ENCODE measurements at places on chromosomes 16 and 17.
A peak's percentile ranks its signal among the peaks of the same experiment; 100 is the strongest.

DNA sequence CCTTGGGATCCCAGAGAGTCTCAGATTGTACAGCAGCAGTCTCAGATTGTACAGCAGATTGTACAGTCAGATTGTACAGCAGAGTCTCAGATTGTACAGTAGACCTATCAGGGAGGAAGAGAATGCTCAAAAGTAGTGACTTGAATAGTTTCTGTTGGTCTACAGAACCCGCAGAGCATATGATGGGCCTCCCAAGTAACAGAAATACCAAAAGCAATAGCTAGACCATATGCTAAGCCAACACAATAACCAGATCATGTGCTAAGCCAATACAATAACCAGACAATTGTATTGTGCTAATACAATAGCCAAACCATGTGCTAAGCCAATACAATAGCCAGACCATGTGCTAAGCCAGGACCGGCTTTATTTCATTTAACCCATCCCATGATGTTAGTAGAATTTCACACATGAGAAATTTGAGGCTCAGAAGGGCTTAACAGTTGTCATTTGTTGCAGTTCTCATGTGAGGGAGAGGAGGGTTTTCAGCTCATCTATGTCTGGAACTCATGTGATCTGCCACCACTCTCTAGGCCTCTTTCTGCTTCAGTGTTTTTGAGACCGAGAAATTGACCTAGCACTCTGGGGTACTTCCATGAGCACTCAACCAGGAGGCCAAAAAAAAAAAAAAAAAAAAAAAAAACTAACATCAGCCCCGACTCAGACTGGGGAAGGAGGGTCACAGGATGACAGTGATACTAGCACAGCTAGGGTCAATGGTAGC lies 144.0 kb downstream of the SOX9 start:
- no peak for DNase-seq

- no peak for DNase-seq
These were observed 39.3 kb upstream of the TAC4 start for GRCh38 chr17:49887086-49887743.

DNA sequence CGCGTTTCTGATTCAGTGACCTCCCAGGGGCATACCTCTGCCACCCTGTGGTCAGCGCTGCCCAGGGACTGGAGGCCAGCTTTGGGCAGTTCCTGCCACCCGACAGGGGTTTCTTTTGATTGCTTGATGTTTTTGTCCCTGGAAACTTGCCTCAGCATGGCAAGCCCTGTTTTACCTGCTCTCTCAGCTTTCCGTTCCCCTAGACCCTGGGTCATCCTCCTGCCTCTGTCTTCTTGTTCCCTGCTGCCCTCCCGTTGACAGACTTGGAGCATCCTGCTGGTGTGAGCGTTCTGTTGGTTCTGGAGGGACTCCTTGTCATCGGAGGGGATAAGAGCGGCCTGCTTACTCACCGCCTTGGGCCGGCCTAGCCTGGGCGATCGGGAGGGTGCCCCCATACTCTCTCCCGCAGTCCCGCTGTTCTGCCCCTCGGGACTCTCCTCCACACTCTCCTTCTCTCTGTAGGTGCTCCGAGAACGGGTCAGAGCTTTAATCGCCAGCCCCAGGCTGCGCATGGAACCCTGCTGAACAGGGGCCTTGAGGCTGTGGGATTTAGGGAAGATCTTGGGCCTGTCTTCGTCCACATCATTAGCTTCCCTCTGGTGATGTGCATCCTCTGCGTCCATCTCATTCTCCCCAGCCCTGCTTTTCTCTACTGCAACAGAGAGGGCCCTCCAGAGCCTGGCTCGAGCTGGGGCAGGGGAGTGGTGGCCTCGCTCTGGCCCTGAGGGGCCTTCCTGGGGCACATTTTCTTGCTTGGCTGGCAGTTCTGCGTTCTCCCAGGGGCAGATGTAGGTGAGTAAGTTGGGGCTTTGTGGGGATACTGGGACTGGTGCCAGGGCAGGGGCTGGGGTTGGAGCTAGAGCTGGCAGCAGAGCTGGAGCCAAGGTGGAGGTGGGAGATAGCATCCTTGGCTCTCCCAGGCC lies 13.7 kb downstream of the GPR179 start:
- no peak for DNase-seq

- no peak for DNase-seq
These were observed 27.0 kb downstream of the MYO1D start for GRCh38 chr17:32849879-32850278.

DNA sequence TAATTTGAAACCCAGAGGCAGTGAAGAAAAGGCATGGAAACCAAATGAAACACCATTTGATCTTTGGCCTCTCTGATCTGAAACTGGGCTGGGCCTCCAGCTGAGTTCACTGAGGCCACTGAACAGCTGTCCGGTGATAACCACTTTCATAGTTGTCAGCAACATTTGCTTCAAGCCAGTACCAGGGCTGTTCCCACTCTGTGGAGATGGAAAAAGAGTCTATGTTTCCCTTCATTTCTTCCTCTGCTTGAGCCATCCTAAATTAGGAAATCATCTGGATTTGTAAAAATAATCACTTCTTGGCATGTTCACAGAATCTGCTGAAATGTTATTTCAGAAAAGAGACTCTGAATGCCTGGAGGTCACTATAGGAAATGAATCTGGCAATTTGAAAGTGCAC lies 119.3 kb downstream of the STX8 start:
- DNase-seq: no peak

DNA sequence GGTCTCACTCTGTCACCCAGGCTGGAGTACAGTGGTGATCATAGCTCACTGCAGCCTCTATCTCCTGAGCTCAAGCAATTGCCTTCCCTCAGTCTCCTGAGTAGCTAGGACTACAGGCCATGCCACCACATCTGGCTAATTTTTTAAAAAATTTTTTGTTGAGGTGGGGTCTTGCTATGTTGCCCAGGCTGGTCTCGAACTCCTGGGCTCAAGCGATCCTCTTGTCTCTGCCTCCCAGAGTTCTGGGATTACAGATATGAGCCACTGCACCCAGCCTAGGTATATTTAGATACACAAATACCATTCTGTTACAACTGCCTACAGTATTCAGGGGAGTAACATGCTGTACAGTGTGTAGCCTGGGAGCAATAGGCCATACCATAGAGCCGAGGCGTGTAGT lies 14.3 kb downstream of the POLR3E start:
- no peak for DNase-seq

- DNase-seq: no peak
These were observed 9.9 kb upstream of the CES3 start for GRCh38 chr16:66950971-66951790.

DNA sequence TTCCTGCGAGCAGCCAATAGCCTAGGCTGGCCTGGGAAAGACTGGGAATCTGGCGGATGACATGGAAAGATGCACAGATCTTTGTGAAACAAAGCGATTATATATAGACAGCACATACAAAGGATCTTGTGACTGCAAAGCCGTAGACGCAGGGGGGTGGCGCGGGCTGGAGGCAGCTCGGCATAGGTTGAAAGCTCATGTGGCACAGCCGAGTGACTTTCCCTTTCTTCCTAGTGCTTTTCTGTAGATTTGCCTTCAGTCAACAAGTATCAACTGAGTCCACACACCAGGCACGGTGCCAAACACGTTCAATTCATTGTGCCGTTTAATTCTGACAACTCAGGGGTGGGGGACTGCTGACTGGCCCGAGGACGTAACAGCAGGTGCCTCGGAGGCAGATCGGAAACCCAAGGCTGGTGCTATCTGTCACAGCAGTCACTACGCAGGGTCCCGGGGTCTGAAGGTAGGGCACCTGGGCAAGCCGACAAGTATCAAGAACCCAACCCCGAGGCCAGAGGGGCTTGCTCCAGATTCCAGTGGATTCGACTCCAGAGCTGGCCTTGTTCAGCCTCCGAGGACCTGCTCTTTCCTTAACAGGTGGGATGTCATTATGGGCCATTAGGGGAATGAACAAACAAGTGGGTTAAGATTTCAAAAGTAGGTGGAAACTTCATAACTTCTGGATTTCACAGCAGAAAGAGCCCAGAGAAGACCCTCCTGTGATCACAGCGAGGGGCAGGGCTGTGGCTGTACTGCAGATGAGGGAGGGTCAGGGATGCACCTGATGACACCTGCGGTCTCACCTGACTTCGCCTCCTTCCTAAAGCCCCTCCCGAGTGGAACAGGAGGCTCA lies 5.9 kb downstream of the PAM16 start:
- peak; percentile 62 for DNase-seq

DNA sequence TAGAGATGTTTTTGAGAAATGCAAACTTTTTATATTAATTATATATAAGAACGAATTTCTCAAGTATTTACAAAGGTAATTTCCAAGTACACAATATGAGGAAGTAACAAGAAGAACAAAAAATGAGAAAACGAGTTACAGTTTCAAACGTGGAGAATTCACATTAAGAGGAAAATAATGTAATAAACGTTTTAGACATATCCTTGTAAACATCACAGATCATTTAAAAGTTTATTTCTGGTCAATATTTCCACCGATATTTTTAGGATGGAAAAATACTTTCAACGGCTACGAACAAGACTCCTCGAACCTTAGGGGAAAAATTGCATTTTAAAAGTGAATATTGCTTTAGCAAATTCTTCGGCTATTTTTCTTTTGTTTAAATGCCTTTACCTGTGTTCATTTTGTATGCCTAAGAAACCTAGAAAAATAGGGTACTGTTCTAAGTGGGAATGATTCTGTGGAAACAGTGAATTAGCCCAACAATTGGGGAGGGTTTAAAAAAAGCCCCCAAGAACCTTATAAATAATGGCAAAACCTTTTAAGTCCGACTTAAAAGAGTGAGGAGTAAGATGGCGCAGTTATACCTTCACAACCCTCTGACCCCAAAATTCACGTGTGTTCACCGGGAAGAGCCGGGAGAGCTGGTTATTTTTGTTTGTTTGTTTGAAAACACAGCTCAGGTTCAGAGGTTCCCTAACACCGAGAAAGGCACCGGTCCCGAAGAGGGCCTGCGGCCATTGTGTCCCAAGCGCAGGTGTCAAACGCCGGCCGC lies 3.3 kb downstream of the HNF1B start:
- DNase-seq: no peak

DNA sequence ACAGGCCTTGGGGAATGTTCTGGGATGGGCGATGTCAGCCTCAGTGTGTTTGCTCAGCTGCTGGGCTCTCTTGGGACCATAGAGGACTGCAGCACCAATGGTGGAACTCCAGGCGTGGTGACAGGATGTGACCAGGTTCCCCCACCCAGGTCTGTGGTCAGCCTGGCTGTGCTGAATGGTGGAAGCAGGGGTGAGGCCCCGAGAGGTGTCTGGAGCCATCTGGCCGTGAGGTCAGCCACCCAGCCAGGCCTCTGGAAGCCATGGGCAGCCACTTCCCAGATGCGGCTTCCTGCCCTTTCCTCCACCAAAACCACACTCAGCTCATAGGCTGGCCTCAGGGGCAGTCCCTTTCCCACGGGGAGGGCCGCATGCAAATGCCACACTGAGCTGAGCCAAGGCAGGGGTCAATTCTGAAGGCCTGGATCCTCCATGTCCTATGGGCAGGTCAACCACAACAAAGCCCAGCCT lies 7.8 kb upstream of the MAPK7 start:
- no peak for DNase-seq

DNA sequence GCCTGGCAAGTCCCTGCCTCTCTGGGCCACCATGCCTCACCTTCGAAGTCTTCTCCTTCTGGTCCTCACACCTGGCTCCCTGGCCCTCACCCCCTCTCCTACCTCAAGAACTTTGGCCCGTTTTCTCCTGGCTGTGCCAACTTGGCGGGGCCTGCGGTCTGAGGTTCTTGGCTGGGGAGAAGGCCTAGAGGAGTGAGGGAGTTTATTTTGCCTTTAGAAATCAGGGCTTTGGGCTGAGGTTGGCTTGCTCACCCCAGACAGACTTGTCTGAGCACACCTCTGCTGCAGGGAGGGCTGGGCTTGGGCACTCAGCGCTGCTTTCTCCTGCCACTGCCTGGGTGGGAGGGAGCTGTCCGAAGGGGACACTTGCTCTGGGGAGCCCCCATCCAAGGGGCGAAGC lies 23.3 kb upstream of the TAC4 start:
- DNase-seq: no peak

GRCh38 chr16:67656344-67657016 lies 3.6 kb downstream of the ACD start:
- DNase-seq: no peak

DNA sequence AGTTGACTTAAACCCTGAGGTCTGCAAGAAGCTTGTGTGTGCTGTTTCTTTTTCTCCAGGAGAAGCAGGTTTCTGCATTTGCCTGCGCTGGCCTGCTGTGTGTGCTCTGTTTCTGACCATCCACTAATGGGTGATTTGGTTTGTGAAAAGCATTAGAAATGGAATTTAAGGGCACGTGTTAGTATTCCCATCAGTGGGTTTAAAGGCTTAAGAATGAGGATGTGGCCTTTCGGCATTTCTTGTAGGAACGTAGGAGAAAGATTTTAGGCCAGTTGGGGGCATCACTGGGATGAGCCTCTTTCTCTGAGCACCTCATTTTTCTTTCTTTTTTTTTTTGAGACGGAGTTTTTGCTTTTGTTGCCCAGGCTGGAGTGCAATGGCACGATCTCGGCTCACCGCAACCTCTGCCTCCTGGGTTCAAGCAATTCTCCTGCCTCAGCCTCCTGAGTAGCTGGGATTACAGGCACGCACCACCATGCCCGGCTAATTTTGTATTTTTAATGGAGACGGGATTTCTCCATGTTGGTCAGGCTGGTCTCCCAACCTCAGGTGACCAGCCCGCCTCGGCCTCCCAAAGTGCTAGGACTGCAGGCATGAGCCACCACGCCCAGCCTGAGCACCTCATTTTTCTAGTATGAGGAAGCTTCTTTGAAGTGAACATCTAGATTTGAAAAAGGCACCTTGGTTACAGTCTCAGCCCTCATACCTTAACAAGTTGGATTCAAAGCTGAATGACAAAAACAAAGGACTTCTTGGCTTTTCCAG lies 110.3 kb downstream of the BANP start:
- DNase-seq: no peak

- no peak for DNase-seq
These were observed 58.3 kb downstream of the SPACA3 start for GRCh38 chr17:33049781-33050414.

- DNase-seq: no peak
These were observed 240.8 kb downstream of the SNX29 start for GRCh38 chr16:12217341-12217740.

- DNase-seq: no peak
These were observed 176.5 kb downstream of the C16orf78 start for GRCh38 chr16:49550140-49550539.

GRCh38 chr16:83772806-83773205 lies 35.0 kb upstream of the HSBP1 start:
- DNase-seq: no peak

DNA sequence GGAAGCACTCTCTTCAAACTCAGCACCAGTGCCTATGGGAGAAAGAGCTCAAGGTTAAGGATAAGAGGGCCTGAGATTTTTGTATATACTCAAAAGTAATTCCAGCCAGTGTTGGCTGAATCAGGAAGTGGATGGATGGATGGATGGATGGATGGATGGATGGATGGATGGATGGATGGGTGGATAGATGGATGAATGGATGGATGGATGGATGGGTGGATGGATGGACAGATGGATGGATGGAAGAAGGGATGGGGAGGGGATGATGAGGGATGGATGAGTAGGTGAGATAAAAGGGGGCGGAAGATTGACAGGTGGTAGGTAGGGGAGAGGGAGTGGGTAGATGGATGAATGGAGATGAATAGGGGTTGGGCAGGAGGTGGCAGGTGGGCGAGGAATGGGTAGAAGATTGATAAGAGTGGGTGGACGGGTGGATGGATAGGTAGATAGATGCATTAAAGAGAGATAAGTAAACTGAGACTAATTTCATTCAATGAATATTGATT lies 4.1 kb downstream of the CX3CL1 start:
- no peak for DNase-seq
